ENCODE measurements at places on chromosomes 16 and 17.

GRCh38 chr17:70969521-70970034 is 800.2 kb downstream of the KCNJ2 start:
- no peak for DNase-seq

- DNase-seq: no peak
Observed at GRCh38 chr16:70788668-70789594, 12.0 kb downstream of the VAC14 start.

DNA sequence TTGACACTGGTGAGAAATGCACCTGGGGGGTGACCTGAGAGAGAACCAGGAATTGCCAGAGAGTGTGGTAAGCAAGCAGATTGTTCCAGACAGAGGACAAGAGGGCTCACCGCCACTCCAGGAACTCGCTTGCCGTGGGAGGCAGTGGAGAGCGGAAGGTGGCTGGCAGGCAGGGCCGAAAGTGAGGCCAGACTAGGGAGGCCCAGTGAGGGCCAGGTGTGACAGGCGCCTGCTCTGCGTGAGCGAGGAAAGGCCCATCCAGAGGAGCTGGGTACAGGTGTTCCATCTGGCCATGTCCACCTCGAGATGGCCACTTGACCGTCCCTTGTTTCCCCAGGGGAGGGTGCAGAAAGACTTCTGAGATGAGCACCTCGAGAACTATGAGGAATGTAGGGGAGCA is 11.9 kb upstream of the MYO15B start:
- DNase-seq: no peak

DNA sequence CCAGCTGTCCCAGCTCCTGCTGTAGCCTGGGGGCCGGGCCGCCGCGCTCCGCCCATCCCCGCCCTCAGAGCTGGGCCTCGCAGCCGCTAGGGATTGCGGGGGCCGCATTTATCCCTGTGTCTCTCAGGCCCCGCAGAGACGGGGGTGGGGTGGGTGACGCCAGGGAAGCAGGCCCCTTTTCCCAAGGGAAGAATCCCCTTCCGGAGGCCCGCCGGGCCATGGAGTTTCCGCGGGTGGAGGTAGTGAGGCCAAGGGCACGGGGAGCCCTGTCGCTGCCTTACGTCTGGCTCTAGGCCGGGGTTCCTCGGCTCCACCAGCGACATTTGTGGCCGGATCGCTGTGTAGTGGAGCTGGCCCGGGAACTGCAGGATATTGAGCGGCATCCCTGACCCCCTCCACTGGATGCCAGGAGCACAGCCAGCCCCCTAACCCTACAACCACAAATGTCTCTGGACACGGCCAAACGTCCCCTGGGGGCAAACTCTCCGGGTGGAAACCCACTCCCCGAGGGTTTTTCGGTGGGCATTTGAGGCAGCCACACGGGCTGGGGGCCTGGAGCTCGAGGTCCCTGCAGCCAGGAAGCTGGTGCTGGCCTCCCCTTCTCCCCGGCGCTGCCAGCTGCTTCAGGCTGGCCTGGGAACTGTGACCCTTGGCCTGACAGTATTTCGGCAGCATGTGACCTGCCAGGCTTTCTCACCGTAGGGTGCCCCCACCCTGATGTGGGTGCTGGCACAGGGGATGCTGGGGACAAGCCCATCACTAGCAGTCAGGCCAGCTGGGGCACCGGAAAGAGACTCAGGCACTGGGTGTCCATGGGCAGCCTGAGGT is 12.0 kb upstream of the CD300A start:
- no peak for DNase-seq

DNA sequence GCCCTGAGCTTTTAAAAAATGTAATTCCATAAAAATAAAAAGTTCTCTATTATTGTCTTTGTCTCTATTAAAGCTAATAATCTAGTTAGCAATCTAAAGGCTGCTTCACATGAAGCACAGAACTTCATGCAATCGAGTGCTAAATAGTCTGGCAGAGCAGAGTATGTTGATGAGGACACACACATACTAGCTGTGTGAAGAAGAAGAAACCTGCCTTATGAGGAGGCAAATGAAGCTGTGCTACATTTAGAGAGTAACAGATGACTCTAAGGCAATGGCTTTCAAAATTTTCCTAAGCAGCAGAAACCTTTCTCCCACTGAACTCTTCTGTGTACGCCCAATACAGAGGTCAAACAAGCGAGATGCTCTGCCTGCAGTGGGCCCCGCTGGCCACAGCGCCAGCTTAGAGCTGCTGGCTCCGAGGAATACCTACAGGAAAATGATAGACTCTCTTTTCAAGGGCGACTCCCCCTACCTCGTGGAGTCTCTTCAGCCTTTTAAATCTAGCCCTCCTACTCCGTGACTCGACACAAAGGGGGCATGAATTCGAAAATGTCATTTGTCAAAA is 39.2 kb downstream of the GNA13 start:
- no peak for DNase-seq

DNA sequence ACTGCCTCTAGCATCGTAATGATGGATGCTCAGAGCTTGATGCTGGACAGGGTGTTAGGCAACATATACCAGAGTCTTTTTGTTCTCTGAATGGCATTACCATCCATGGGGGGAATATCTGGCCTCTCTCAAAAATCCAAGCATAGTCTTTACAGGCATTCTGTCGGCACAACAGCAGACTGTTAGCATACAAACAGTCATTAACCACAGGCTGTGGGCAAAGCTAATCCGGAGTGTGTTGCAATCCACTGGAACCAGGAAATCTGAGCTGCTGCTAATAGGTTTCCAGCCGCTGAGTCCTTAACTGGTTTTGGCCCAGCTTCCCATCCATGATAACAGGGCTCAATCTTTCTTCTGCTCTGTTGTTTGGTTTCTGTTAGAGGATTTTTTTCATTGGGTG is 371.9 kb downstream of the HS3ST3B1 start:
- no peak for DNase-seq

DNA sequence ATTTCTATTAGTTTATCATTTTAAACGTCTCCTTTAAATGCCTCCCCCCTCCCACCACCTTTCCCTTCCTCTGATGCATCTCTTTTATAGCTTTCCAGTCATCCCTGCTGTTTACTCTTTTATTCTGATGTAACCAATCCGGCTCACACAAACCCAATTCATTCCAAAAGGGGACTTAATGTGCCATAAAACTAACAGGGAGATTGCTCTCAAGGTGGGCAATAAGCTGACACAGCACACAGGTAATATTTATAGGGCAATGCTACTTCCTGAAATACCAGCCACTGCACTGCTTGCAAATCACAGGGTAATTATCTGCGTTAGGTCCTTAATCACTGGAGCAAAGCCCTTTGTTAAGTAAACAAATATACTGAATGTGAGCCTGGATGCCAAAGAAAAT is 23.3 kb upstream of the CA10 start:
- DNase-seq: no peak

DNA sequence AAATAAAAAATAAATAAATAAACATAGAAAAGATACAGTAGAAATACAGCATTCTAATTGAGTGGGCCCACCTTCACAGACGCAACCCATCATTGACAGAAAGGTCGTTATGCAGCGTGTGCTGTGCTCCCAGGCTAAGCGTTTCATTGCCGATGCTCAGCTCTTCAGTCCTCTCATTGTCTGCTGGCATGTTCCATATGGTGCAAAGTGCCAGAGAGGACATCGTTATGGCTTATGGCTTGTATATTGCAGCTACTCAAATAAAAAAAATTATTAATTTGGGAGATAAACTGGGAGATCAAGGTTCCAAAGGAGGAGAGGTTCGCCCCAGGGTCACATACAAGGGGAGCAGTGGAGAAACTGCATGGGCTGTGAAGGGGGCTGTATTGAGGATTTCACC is 11.3 kb upstream of the UBALD2 start:
- no peak for DNase-seq

GRCh38 chr16:88804173-88804551 is 573 bp downstream of the CDT1 start:
- no peak for DNase-seq

GRCh38 chr17:71709271-71709890 is 411.4 kb upstream of the SOX9 start:
- DNase-seq: no peak
